ENCODE measurements at places on chromosomes 6 and 20.
A peak's percentile ranks its signal among the peaks of the same experiment; 100 is the strongest.

DNA sequence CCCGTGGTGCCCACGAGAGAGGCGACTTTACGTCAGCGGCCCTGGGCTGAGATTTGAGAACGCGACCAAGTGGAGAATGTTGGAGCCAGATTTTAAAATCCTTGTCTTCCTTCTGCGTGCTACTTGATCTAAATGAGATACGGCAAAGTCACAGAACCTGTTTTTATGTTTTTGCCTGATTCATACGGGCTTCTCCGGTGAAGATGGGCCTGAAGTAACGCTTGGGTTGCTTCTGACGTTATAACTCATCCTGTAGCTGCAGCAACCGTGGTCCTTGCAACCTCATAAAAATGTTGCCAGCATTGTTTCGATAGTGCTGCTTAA lies 462 bp upstream of the SLC35B3 start:
- DNase-seq: no peak

GRCh38 chr6:16162003-16162402 lies 33.1 kb downstream of the MYLIP start:
- DNase-seq: no peak

GRCh38 chr6:169999367-169999766 lies 247.9 kb downstream of the ERMARD start:
- no peak for DNase-seq

- DNase-seq: peak; percentile 20
Observed at GRCh38 chr20:52190437-52191131, 995 bp downstream of the ZFP64 start.

GRCh38 chr20:41030531-41031242 lies 2.1 kb downstream of the TOP1 start:
- no peak for DNase-seq

- peak; percentile 56 for DNase-seq
Observed at GRCh38 chr6:36340618-36341454, 4.1 kb upstream of the BNIP5 start.

DNA sequence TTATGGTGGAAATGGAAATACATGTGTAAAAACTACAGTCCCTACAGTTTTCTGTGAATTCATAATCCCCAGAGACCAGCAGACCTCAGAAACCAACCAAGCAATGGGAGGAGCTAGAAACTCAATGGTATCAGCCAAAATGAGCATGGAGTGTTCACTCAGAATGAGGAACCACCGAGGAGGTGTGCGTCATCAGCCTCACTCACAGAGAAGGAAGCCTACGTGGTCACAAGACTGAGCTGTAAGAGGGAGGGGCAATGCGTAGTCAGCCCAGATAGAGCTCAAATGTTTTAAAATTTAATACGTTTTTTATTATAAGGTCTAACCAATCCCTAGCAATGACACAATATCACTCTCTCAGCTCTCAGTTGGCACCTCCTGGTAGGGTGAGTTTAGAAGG lies 17.4 kb downstream of the MYLK4 start:
- DNase-seq: peak; percentile 23

GRCh38 chr6:138909511-138909910 lies 78.5 kb downstream of the REPS1 start:
- DNase-seq: no peak

DNA sequence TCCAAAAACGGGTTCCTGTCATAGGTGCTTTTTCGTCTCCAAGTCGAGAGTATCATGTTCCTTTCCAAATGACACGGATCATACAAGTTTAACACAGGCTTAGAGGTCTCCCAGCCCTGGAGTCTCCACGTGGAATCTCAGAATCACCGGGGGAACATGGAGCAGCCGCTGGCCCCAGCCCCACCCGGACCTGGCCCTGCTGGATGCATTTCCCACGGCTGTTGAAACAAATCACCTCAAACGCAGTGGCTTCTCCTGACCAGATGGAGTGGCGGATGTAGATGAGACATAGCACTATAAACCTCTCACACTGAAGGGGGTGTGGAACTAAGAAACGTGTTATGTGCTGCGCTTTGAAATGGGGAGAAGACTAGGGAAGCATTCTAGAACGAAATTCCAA lies 70.0 kb upstream of the FRMD1 start:
- no peak for DNase-seq

DNA sequence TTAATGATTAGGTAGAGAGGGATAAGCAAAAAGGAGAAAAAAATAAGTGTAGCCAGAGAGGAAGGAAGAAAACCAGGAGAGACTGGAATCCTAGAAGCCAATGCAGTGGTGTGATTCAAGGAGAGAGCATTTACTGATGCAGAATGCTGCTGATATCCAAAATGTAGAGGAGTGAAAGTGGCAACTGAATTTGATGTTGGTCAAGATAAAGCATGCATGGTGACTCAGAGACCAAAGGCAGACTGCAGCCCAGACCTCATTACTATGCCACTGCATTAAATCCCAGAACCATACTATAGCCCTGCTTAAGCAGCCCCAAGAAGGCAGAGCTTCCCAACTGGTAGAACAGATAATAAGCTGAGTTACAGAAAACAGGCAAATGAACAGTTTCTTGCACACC lies 15.8 kb downstream of the KLHL32 start:
- DNase-seq: no peak

- no peak for DNase-seq
Observed at GRCh38 chr6:9485992-9486391, 928.9 kb downstream of the TFAP2A start.

DNA sequence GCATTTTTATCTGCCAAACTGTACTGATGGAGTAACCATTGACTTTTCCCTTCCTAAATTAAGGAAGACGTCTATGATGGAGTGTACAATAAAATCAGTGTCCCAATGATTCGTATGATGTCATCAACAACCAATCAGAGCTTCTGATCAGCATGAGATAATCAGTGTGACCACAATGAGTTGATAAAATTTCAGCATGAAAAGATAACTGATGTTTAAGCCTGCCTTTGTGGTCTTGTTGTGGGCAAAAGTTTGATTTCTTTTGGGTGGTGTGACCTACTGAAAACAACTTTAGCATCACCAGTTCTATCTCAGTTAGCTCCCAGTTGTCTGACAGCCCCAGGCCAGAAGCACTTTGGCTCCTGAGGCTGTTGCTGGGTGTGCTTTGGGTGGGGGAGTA lies 3.3 kb downstream of the PCIF1 start:
- DNase-seq: no peak

- DNase-seq: no peak
Observed at GRCh38 chr6:167925026-167925425, 72.4 kb upstream of the KIF25 start.

DNA sequence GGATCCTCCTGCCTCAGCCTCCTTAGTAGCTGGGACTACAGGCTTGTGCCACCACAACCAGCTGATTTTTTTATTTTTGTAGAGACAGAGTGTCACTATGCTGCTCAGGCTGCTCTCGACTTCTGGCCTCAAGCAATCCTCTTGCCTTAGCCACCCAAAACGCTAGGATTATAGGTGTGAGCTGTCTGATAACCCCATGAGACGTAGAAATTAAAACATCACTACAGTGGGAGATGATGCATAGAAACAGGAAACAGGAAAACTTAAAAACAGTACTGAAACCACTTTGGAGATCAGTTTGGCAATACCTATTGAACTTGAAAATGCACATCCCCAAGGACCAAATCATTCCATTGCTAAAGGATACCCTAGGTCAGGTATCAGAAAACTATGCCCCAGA lies 10.8 kb downstream of the SENP6 start:
- DNase-seq: no peak

DNA sequence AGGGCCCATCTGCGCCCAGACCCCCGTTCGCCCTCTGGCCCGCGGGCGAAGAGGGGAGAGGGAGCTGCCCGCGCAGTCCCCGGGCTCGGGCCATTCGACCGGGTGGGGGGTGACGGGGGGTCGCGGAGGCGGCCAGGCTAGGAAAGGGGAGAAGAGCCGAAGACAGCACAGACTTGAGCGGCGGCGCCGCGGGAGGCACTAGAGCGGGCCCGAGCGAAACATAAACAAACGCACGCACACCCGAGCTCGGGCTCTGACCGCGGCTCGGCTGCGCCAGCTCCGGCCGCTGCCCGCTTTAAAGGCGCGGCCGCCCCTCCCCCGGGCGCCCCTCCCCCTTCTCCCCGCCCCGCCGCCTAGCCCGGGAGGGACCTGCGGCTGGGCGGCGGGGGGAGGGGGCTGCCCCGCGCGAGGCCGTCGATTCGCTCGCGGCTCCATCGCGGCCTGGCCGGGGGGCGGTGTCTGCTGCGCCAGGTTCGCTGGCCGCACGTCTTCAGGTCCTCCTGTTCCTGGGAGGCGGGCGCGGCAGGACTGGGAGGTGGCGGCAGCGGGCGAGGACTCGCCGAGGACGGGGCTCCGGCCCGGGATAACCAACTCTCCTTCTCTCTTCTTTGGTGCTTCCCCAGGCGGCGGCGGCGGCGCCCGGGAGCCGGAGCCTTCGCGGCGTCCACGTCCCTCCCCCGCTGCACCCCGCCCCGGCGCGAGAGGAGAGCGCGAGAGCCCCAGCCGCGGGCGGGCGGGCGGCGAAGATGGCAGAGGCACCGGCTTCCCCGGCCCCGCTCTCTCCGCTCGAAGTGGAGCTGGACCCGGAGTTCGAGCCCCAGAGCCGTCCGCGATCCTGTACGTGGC lies at the start of gene FOXO3:
FOXO3 (plus strand) TSS at position 455 of the 846 bp plus-strand sequence; CDS start at position 747, 292 bp downstream.
- DNase-seq: peak; percentile 58

DNA sequence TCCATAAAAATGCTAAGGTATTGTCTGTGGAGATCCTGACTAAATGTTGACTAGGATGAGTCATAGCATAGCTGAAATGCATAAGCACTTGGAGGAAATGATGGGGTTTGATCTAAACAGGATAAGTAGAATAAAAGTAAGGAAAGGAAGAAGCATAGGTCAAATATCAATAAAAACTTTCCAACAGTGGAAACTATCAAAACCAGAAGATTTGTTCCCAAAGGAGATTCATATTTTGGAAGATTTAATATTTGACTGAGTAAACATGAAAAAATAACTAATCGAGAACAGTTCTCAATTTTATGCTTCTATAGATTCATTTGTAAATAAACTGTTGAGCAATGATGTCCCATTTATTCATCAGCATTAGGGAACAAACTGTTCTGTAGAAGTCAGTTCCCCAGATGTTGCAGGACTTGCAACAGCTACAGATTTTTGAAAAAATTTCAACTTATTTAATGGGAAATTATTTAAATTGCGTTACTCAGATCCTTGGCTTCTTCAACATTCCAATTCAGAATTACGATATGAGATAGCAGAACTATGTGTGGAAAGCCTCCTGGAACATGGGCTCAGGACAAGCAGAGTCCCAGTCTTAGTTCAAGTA lies 133.7 kb upstream of the TBX18 start:
- DNase-seq: no peak

DNA sequence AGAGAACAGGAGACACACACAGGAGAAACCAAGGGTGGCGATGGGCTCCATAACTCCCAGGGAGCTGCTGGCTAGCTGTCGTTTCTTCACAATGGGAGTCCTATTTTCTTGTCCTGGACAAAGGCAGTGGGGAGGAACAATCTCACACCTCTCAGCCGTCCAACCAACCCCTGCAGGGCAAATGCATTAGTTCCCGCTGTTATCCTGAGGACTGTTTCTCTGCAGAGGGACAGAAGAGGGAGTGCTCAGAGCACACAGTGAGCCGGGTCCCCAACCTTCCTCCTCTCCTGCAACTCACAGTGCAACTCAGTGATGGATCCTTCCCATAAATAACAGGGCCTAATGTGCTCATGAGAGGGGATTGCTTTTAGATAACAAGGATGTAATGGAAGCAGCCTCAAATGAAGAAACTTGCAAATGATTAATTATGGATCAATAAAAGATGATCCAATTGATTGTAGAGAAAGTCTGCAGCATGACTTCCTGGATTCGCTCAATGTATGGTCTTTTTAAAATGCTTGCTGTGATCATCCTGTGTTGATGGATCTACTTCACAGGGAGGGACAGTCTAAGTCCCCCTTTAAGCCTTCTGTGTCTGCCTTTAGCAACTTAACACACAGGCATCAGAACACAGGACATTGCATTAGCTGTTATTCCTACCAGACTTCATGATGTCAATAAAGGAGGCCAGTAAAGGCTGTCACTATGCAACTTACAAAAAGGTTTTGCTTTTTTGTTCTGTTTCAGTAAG lies 453.4 kb upstream of the AGPAT4 start:
- no peak for DNase-seq

DNA sequence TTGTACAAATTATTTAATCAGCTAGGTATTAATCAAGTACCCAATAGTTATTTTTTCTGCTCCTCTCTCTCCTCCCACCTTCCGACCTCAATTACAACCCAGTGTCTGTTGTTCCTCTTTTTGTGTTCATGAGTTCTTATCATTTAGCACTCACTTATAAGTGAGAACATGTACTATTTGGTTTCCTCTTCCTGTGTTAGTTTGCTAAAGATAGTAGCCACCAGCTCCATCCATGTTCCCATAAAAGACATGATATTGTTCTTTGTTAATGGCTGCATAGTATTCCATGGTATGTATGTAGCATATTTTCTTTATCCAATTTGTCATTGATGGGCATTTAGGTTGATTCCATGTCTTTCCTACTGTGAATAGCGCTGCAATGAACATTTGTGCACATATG lies 652.8 kb upstream of the CITED2 start:
- DNase-seq: no peak

DNA sequence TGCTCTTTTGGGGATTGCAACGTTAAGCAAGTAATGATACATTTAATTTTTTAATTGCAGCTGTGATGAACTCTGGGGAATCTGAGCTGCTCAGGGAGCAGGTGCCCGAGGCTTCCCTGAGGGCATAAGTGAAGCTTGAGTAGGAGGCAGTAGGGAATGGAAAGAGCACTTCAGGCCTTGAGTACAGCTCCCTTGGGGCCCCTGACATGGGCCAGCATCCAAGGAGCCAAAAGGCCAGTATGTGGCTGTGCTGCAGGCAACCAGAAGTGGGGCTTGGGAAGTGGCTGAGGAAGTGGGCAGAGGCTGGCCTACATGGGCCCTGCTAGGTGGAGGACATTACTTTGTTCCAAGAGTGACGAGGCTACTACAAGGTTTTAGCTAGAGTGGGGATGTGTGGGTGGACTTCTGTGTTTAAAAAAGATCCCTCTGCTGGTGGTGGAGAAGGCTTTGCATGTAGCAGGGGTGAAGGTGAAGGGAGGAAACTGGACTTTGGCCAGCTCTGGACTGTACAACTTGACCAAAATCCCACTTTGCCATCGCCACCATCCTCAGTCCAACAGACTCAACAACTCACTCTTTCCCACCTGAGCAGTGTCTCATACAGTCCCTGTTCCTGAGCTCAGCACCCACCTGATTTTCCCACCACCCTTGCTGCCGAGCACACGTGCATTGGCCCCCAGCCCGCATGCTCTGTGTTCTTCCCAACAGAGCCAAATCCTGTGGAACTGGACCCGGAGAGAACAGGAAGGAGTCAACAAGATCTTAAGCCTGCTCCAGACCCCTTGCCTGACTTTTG lies 10.9 kb upstream of the ZNF831 start:
- DNase-seq: no peak

DNA sequence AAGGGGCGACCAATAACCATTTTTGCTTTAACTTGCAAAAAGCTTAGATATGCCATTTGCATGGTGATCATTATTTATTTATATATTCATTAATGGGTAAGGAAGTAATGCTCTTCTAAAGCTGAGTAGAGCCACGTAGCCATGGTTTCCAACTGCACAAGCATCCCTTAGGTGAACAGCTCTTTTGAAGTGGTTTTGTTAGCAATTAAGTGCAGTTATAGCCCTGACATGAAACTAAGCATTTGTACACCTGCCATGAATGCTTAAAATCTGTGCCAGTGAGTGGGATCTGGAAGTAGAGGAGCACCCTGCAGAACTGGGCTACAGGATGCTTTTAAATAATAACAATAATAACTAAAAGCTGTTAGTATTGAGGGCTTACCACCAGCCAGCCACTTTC lies 19.1 kb downstream of the TRAF3IP2 start:
- DNase-seq: no peak

Measured in stimulated activated naive CD4-positive, alpha-beta T cell treated with Interleukin-2 at 50 U/mL for 16 hours (primary cell).